Stimulated activated CD8-positive, alpha-beta memory T cell treated with anti-CD3 and anti-CD28 coated beads, Interleukin-2, amount 100 ng/mL, for 1 hour (primary cell): ENCODE measurements at places on chromosomes 5 and 9.
A peak's percentile ranks its signal among the peaks of the same experiment; 100 is the strongest.

DNA sequence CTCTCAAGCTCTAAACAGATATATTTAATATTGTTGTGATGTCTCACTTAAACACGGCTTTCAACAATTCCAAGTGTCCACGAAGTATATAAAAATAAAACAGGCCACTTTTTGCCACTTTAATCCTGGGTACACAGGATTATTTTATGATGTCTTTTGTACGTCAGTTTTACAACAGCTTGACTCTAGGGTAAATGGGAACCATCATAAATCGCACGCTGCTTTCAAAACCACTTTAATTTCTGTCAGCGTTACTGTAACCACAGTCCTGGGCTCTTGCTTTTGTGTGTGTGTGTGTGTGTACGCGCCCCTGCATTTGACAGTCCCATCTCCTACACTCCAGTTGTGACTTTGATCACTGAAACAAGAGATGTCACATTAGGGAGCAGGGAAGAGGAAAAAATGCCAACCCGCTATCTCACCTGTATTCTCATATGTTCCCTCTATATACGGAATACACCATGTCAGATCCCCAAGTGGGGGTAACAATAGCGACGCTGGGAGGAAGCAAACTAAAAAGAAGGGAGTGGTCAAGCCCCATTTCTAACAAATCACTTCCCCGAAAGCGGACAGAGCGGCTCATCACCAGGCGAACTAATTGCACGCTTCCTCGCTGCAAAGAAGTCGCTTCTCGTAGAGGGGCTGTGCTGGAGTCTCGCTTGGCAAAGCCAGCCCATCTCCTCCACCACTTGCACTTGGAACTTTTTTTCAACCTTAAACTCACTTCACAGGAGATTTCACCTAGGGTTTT is 1.2 kb downstream of the BNC2 start:
- no peak for DNase-seq

- no peak for DNase-seq
Measured at GRCh38 chr5:157535042-157535865, 40.3 kb downstream of the ADAM19 start.

DNA sequence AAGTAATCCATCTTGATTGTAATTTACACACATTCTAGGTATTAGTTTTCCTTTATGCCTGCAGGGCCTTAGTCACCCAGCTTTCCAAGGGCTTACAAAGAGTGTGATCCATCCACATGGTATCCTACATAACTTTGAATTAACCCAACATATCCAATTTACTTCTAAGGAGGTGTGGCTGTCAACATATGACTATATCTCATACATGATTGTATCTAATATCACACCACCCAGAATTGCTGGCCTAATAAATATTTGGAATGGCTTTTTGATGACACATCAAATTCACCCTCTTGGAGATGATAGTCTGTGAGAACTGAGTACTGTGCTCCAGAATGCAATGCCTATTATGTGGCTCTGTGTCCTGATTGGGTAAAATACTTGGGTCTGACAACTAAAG is 363.3 kb upstream of the GRIN3A start:
- no peak for DNase-seq

- DNase-seq: no peak
Measured at GRCh38 chr9:136860933-136861873, 4.9 kb downstream of the EDF1 start.

DNA sequence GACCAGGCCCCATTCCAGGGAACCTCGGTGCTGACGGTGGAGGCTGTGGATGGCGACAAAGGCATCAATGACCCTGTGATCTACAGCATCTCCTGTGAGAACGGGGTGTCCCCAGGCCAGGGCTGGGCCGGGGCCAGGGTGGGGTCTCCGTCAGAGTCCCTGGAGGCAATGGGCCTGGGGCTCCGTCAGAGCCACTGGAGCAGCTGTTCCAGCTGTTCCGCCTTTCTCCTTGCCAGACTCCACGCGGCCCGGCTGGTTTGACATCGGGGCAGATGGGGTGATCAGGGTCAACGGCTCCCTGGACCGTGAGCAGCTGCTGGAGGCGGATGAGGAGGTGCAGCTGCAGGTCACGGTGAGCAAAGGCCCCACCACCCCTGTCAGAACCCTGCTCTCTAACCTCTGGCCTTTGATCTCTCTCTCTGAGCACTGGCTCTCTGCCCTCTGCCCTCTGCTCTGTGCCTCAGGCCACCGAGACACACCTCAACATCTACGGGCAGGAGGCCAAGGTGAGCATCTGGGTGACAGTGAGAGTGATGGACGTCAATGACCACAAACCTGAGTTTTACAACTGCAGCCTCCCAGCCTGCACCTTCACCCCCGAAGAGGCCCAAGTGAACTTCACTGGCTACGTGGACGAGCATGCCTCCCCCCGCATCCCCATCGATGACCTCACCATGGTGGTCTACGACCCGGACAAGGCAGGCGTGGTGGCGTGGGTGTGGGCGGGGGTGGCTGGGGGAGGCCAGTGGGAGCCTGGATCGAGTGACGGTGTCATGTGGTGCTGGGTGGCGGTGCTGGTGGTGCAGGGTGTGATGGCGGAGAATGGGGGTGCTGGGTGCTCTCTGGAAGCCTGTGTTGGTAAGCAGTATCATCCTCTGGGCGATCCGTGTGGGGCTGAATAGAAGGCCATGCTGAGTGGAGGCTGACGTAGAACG is 26.6 kb downstream of the CDHR2 start:
- DNase-seq: no peak

- DNase-seq: no peak
Measured at GRCh38 chr9:132645306-132645705, 24.5 kb downstream of the DDX31 start.

DNA sequence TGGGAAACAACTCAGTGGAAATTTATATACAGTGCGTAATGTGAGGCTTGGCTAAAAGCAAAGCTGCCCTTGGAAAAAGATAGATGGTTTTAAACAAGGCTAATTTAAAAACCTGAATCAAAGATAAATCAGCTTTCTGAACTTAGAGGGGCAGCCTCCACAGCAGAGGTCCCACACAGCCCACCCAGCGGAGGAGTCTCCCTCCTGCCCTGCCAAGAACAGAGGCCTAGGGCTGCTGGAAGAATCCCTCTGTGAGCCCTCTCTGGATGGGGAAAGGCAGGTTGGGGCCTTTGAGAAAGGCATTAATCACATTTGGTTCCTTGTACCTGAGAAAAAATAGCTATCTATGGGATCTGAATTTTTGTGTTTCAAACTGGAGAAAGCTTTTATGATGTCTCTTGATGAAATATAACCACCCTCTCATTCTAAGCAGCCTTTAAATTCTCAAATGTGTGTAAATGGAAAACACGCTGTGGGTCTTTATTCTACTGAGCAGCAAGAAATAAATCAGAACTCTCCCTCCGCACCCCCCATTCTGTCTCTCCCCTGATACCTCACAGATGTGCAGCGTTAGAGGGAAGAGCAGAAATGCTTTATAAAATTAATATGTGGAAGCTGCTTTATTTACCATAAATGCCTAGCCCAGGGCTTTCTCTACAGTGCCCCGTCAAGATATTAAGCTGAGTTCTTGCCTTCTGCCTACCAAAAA is 329.2 kb downstream of the EFNA5 start:
- DNase-seq: no peak

DNA sequence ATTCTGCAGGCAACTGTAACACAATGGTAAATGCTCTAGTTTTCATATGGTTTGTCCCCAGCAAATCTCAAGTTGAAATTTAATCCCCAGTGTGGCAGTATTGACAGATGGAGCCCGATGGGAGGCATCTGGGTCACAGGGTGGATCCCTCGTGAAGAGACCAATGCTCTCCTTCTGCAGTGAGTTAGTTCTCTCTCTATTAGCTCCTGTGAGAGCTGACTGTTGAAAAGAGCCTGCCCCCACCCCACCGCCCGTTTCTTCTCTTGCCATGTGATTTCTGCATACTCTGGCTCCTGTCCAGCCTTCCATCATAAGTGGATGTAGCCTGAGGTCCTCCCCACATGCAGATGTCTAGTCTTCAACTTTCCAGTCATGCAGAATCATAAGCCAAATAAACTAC is 27.0 kb downstream of the IARS1 start:
- no peak for DNase-seq

DNA sequence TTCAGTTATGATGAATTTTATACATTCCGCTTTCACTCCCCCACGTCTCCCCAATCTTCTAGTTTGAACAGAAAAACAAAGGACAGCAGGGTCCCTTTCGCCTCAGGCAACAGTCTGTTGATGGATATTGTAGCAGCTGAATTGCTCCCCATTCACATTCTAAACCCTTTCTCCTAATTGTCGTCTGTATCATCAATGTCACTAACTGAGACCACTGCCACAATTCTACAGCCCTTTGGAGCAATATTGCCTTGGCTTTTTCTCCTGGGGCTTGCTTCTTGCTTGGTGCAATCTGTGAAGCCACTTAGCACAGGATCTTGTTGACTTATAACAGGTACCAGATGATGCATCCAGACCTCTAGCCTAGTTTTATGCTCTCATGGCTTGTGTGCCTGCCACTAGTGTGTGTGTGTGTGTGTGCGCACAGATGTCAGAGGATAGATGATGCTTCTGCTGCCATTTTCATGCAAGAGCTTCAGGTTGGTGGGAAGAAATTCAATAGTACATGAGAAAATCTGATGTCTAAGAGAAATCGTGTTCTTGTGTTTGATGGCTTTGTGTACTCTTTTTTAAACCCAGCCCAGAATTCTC is 195.2 kb upstream of the ISL1 start:
- DNase-seq: no peak

GRCh38 chr5:129978270-129978669 is 74.0 kb downstream of the CHSY3 start:
- no peak for DNase-seq

DNA sequence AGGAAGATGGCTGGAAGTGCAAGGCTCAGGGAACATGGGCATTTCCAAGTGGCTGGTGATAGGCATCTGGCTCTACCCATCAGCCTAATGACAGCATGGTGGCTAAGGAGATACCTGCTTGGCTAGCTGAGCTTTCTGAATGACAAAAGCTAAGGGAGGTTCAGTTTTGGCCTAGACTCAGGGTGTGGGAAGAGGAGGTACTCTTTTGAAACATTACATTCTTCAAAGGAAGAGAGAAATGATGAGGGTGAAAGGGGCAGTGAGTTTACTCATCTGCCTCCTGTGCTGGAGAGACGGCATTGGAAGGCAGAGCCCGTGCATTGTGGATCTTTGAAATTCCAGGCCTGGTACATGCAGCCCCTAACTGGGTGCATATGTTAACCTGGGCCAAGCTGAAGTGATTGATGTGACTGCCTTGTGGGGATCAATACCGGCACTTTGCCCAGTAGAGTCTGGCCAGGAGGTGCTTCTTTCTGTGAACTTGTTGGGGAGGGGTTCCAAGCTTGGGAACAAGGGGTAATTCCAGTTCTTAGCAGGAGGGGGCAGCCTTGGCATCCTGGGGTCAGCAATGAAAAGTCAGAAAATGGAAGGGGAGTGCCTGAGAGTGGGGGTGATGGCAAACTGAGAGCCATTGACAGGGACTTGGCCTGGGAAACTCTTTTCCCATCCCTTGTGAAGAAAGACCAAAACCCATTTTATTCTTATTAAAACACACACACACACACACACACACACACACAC is 108.6 kb downstream of the ACER2 start:
- no peak for DNase-seq

GRCh38 chr5:122091936-122092600 is 14.0 kb upstream of the LOX start:
- no peak for DNase-seq

GRCh38 chr5:129511291-129511690 is 51.2 kb downstream of the ADAMTS19 start:
- DNase-seq: no peak

GRCh38 chr5:119583684-119584083 is 45.7 kb upstream of the FAM170A start:
- DNase-seq: no peak

GRCh38 chr5:40841068-40841805 is at the start of gene CARD6:
Gene CARD6 (plus strand): TSS chr5:40841367. CDS start chr5:40841383, 16 bp downstream.
- DNase-seq: no peak

DNA sequence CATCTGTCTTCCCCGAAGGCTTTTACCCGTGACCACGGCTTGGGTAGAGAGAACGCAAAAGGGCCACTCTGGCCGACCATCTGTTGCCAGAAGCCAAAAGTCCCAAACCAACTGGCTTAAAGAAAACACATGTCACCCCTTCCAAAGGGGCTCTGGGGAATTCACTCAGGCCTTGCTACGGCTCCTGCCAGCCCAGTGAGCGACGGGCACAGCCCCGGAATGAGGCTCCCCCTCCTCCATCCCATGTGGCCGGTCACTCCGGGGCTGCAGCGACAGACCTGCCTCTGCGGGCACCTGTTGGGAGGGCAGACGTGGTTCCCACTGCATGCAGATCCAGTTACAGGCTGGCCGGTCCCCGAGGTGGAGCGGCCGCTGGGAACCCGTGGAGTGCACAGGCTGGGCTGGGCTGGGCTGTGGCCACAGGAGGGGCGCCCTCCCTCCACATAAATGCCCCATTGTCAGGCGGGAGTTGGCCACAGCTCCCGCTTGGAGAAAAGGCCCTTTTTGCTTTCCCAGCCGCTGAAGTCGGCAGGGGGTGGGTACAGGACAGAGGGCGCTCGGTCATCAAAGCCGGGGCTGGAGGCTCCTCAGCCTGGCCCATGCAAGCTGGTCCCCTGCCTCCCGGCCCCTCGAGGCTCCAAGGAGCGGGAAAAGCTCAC is 19.9 kb downstream of the NOTCH1 start:
- DNase-seq: no peak

DNA sequence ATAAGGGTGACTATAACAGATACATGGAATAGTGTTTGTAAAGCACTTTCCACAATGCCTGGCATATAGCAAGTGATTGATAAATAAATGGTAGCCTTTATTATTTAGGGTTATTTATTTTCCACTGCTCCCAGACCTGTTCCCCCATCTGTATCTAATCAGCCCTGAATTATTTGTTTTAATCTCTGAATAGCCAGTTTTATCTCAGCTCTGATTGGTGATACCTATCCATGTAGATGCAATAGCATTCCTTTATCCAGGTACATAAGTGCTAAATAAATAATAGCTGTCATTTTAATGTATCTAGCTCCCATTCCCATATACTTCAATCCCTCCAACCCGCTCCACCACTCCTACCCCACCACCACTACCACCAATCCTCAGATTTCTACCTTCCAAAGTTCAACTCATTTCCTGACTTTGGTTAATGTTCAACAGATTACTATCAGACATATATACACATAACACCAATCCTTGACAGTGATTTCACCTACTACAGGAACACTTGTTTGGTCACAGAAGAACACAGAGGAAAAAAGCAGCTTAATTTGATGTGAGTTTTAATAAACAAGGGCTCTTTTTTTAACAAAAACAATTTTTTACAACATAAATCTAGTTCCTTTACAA is 14.0 kb downstream of the PRKAA1 start:
- no peak for DNase-seq

- no peak for DNase-seq
Measured at GRCh38 chr9:95580812-95581761, 64.3 kb upstream of the PTCH1 start.

DNA sequence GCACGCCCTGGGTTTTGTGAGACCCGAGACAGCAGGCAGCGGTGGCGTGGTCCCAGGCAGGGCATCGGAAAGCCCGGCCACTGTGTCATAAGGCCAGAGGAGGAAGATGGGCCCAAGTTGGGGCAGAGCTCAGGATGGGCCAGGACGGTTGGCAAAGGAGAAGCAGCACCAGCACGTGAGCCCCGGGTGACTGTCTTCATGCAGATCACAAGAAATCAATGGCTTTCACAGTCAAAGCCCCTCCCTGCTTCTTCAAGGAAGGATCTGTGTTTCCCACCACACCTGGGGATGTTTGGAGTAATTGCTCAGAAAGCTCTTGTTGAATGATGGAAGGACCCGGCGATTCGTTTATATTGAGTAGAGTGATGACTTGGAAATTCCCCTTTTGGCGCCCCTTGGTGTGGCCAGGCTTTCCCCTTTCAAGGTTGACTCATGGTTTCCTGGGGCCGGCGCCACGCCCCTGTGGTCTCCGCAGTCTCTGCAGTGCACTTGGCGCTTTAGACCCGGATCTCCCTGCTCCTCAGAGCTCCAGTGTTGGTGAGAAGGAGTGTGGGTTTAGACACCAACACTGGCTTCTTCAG is 52.1 kb downstream of the IL31RA start:
- peak; percentile 18 for DNase-seq
